Mesothelial cell of epicardium (in vitro differentiated cells): ENCODE measurements at places on chromosomes 4 and X. TPM values are rescaled to one million over a fixed set of nuclear protein-coding genes. Genes with fewer than 3 reads are reported as not detected.

GRCh38 chrX:31969714-31970113 is 897.9 kb upstream of the FTHL17 start:
- DNase-seq, result no peak

DNA sequence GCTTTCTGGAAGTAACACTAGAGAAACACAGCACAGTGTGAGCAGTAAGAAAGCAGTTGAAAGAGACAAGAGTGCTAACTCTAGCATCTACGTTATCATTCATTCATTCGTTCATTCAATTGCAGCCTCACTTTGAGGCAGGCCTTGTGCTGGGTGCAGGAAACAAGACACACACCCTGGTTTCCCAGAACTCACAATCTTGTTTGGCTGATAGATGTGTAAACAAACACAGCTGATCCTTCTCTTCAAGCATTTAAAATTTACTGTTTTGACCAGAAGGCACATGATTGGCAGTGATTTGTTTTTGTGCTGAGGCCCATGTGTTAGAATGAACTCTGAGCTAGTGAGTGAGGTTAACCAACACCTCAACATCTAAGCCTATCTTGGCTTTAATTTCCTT is 20.4 kb upstream of the TBC1D9 start:
- DNase-seq, result no peak

GRCh38 chrX:151004085-151004484 is 20.9 kb downstream of the HMGB3 start:
- DNase-seq, result no peak

FGFBP2 gene
- not detected in 3 replicates for total RNA-seq

DNA sequence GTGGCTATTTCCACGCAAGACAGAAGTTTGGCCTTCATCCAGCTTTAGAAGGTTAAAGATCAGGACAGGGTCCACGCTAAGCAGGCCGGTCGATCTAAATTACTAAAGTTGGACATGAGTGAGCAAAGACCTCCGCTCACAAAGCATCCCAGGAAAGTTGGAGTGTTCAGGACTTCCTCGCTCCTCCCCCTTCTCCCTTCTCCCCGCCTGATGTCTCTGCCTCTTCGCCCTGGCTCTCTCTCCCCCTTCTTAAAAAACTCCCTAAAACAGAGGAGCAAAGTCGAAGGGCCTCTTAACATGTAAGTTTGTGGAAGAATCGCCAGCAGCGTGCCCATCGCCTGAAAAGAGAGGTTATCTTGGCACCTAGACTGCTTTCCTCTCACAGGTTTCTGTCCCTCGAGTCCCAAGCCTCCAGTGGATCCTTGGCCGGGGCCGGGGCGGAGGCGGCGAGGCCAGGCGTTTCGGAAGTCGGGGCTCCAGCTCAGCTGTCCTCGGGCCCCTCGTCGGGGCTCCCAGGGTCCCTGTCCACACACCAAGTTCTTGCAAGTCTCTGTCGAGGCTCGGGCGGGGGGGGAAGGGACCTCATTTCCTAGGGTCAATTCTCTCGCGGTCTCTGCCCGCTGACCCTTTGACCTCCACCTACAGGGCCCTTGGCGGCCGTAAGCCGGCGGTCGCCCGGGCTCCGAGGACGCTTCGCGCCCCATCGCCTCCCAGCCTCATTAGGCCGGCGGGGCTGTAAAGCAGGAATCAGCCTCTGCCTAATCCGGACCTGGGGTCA is 7.6 kb downstream of the ZIC3 start:
- DNase-seq, result no peak

UGT2A1 gene
- total RNA-seq, result not detected in 3 replicates

GLRA3 gene
- total RNA-seq, result 0.02 TPM in 1 of 3 replicates, not detected in the others

GRCh38 chr4:146590801-146591200 is 47.9 kb upstream of the POU4F2 start:
- no peak for DNase-seq

GRCh38 chr4:14607578-14607977 is 394.7 kb upstream of the CPEB2 start:
- DNase-seq, result no peak

CLGN gene
- total RNA-seq, result 1.6 to 1.8 TPM (median 1.6 TPM) in 3 replicates

- no peak for DNase-seq
Measured at GRCh38 chr4:140903522-140904475, 147.6 kb upstream of the TBC1D9 start.

DNA sequence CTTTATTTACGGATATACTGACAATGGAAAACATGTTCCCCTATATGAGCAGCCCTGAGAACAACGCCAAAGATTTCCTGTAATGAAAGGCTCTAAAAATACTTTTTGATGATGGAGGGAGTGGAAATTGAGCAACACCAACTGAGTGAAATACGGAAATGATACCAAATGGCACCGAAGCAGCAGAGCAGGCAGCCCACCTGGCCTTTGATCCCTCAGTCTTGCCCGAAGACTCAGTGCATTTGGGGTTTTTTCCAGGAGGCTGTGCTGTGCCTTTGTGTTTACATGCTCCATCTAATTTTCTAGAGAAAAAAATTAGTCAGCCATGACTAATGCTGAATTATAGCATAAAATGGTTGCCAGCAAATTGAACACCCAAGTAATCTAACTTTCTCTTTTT is 169.9 kb upstream of the RBPJ start:
- DNase-seq, result no peak

CXCL11 gene
- not detected in 3 replicates for total RNA-seq

DNA sequence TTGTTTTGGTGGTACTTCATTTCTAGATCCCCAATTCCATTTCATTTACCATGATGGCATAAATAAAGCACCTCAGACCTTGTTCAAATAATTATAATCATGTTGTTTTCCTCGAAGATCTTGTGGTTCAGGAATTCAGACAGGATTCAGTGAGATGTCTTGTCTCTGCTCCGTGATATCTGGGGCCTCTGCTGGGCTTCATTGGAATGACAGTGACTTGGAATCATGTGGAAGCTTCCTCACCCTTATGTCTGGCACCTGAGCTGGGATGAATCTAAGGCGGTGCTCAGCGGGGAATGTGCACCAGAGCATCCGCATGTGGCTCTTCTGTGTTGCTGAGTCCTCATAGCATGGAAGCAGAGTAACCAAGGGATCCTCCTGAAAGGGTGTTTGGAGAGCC is 132.2 kb downstream of the VEGFC start:
- no peak for DNase-seq

CYSLTR1 gene
- 0.54 to 0.68 TPM (median 0.62 TPM) in 3 replicates for total RNA-seq

GRCh38 chrX:46218373-46218772 is 326.8 kb downstream of the ZNF674 start:
- no peak for DNase-seq

GRCh38 chrX:136549226-136549625 is 17.2 kb downstream of the VGLL1 start:
- no peak for DNase-seq

ITGB1BP2 gene
- total RNA-seq, result 3.7 to 4.4 TPM (median 3.7 TPM) in 3 replicates

SSX2 gene
- total RNA-seq, result not detected in 3 replicates

- DNase-seq, result no peak
Measured at GRCh38 chr4:158770671-158771070, 1.8 kb downstream of the FNIP2 start.

VCX3B gene
- total RNA-seq, result not detected in 3 replicates

- DNase-seq, result no peak
Measured at GRCh38 chrX:142483965-142484364, 278.9 kb upstream of the MAGEC2 start.

SPANXN5 gene
- not detected in 3 replicates for total RNA-seq

- no peak for DNase-seq
Measured at GRCh38 chr4:152279234-152279566, 256.7 kb downstream of the FBXW7 start.

DNA sequence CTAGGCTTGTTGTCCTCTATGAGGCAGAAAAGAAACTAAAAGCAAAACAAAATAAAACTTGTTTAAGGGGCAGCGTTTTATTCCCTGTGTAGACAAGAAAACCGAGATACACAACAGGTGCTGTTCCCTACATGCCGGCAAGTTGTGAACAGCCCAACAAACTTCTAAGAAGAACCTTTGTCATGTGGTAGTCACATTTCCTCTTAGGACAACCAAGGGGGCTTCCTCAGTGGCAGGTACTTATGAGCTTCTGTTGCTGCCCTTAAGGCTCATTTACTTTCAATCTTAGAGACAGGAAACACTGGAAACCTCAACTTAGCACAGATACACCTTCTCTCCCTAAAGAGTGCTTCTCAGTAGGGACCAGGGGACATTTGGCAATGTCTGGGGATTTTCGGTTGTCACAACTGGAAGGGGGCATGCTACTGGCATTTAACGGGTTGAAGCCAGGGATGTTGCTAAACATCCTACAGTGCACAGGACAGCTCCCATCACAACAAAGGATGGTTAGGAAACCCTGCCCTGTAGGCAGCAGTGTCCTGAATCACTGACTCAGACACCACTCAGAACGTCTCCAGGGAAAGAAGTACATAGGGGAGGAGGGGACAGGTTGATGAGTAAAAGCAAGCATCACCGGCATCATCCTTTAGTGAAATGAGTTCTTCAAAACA is 111.0 kb downstream of the ASB9 start:
- no peak for DNase-seq

IL2 gene
- not detected in 3 replicates for total RNA-seq

DNA sequence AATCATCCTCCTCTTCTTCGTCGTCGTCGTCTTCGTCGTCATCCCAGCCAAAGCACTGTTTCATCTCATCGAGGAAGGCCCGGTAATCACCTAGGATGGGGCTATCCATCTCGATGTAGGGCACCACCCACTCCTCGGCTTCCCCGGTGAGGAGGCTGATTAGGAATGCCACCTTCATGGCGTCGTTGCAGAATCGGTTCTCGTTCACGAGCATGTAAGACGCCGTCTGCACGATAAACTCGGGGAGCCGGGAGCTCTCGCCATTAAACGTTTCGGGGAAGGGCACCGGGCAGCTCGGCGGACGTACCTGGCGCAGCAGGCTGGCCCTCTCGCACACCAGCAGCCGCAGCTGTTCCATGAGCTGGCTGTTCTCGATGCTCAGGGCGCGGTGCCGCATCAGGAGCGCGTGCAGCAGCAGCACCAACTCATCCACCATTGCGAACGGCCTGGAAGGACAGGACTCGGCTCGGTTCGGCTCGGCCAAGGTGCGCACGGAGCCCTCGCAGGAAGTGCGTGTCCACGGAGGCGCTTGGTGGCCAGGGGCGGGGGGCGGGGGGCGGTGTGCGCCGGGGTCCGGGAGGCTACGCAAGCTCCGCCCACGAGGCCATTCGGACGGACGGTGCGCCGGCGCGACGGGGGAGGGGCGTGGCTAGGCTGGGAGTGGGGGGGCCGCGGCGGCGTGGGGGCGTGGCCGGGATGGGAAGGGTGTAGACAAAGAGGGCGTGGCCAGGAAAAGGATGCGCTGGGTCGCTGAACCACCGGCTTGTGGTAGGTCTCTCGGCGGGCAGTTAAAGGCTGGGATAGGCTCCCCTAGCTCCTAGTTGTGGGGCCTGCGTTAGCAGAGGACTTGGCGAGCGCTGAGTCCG is at the start of gene LDOC1:
TSS of gene LDOC1 (minus strand) at position 544 of the 866 bp plus-strand sequence. CDS start at position 436, 108 bp downstream.
- peak; percentile 75 for DNase-seq

DNA sequence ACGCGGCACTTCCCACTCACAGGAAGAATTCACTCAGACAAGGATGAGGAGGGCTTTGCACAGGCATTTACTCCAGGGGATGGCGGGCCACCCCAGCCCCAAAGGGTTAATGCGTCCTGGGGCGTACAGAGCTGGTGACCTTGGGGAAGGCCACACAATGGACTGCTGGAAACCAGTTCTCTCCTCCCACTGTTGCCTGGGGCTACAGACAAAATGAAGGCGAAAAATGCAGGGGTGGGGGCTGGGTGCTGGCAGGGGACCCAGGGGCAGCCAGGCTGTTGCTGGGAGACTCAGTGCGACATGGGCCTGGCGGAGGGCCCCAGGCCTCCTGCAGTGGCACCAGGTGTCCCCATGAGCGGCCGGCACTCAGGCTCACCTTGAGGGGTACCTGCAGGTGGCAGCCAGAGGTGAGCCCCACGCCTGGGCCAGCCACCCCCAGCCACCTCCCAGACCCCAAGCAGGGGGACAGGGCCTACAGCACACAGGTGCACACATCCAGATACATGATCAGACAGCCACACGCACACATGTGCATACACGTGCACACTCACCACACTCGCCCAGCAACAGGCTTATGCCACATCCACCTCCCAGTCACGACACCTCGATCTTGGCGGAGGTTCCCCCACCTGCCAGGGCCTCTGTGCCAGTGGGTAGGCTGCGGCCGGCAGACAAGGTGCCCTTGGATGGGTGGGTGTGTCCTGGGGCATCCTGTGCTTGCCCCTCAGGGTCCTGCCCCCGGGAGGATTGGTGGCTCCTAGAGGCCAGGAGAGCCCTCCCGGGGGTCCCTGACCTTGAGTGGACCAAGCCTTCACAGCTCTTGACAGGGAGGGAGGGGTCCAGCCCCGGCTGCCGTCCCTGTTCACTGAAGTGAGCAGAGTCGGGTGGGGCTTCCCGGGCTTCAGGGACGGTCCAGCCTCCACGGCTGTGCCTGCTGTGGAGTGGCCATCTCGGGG is 13.1 kb downstream of the NAT8L start:
- DNase-seq, result no peak

GRCh38 chrX:113906168-113906567 is 677.7 kb upstream of the HTR2C start:
- no peak for DNase-seq

DNA sequence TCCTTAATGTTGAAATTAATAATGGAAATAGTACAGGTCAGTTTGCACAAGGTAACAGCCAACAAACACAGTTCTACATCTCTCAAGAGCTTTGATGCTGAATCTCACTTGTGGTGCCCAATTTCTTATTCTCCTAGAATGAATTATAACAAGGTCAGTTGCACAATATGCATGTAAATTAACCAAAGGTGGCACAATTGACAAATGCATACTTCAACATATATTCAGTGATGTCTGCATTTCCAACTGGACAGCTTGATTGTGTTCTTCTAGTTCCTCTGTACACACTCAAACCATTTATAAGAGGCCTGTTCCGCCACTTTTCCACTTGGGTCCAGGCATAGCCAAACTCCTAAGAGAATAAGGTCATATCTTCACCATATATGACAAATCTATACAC is 210.3 kb upstream of the EPHA5 start:
- no peak for DNase-seq

P2RY4 gene
- total RNA-seq, result 0.94 to 1.1 TPM (median 0.97 TPM) in 3 replicates

DNA sequence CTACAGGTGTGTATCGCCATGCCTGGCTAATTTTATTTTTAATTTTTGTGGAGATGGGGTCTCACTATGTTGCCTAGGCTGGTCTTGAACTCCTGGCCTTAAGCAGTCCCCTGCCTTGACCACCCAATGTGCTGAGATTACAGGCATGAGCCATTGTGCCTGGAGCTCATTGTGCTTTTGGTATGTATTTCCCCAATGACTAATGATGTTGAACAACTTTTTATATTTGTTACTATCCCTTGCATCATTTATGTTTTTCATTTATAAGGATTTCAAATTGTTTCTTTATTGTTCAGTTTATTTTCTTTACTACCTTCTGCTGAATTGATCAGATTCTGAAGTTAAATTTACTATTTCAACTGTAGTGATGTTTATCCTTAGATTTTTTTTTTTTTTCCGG is 199.7 kb downstream of the CEP135 start:
- DNase-seq, result no peak

GRPR gene
- 1.7 to 2.1 TPM (median 2.1 TPM) in 3 replicates for total RNA-seq
